ENCODE measurements at places on chromosomes 6 and 20. TPM values are rescaled to one million over a fixed set of nuclear protein-coding genes. Genes with fewer than 3 reads are reported as not detected.
A peak's percentile ranks its signal among the peaks of the same experiment; 100 is the strongest.

The ADGRF4 gene
- not detected for total RNA-seq

The SLC17A4 gene
- total RNA-seq, result 10.6 TPM

The PRKN gene
- total RNA-seq, result 8.2 TPM

The ADGRF1 gene
- 0.52 TPM for total RNA-seq

The BANF2 gene
- total RNA-seq, result not detected

The CD93 gene
- total RNA-seq, result 14.2 TPM

The OTOR gene
- total RNA-seq, result not detected

The CD24 gene
- 292 TPM for total RNA-seq

The IL20RA gene
- 12.7 TPM for total RNA-seq

DNA sequence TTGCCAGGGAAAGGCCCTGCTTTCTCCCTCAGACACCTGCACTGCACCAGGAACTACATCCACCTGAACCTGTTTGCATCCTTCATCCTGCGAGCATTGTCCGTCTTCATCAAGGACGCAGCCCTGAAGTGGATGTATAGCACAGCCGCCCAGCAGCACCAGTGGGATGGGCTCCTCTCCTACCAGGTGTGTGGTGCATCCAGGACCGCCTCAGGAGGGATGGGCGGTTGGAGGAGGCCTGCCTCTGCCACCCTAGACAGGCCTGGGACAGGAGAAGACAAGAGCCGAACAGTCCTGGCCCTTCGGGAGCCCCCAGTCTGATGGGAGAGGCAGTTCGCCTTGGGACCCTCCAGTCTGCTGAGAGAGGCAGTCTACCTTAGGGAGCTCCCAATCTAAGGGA lies 24.2 kb downstream of the GLP1R start:
- no peak for DNase-seq

DNA sequence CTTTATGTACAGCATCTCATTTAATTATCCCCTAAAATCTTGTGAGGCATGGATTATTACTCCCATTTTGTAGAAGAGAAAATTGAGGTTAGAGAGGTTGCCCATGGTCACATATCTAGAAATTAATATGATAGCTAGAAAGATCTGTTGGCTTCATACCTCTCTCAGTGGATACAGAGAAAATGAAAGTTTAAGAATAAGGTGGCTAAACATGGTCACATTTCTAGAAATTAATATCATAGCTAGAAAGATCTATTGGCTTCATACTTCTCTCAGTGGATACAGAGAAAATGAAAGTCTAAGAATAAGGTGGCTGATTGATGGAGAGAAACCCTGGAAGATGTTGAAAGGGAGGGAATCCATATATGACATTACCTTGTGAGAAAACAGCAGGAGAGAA lies 260.7 kb upstream of the MAN1A1 start:
- DNase-seq, result no peak

- DNase-seq, result no peak
These were observed 12.7 kb upstream of the SPAG4 start for GRCh38 chr20:35602851-35603495.

- no peak for DNase-seq
These were observed 139.4 kb upstream of the AKAP12 start for GRCh38 chr6:151100326-151100725.

DNA sequence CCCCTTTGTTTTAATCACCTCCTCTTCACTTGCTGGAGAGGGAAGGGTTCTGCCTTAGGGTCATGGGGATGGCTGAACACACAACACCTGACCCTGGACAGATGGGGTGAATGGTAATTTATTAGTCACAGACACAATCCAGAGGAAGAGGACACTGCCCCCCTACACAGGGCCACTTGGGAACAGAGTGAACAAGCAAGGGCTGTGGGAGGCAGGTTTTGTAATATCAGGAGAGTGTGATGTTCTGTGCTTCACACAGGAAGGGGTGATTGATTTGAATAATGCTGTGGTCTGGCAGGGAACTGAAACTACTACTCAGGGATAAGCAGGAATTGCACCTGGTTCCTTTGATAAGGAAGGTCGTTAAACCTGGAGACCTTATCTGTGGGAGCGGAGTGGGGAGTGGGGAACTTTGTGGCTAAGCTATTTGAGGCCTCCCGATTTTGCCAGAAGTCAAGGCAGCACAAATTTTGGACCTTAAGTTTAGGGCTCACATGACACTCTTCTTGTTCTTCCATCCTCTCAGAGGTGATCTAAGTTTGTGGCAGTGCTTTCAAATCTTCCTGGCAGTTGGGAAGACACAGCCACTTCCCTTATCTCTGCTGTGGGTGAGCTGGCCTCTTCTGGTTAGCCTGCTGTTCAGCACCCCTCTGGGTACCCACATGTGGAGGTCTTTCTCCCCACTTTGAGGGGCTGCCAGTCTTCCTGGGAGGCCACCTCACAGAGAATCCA lies 77.8 kb downstream of the CD164 start:
- DNase-seq, result peak; percentile 10

DNA sequence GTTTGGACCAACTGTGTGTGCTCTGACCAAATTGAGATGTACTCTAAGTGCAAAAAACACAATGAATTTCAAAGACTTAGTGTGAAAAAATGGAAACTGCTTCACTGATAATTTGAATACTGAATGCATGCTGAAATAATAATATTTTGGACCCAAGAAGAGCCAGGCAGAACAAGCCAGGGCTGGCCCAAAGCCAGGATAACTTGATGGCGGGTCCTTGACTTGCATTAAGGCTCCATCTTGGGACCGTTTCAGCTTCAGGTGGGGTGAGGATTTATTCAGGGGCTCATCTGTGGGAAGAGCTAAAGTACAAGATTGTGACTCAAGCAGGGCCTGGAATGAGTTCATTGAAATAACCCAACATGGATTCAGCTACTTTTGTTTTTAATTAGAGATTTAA lies 921.9 kb downstream of the QKI start:
- DNase-seq, result no peak

- no peak for DNase-seq
These were observed 47.1 kb upstream of the CD83 start for GRCh38 chr6:14070457-14070856.

- no peak for DNase-seq
These were observed 25.9 kb downstream of the METTL24 start for GRCh38 chr6:110332281-110332680.

GRCh38 chr6:3139090-3139903 lies 18.0 kb downstream of the TUBB2A start:
- DNase-seq, result peak; percentile 91

DNA sequence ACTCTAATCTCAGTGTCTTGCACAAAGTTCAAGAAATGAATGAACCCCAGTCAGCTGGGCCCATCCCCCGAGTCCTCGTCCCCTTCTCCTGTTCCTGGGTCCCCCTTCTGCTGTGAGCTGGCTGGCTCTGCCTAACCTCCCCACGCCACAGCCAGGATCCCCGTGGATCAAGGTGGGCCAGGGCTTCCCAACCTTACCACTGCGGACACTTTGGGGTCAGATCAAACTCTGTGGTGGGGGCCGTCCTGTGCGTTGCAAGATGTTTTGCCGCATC lies 116.2 kb downstream of the SULF2 start:
- DNase-seq, result no peak
